ENCODE measurements at places on chromosomes 16 and 17. TPM values are rescaled to one million over a fixed set of nuclear protein-coding genes. Genes with fewer than 3 reads are reported as not detected.
A peak's percentile ranks its signal among the peaks of the same experiment; 100 is the strongest.

The LGALS9B gene
- not detected for total RNA-seq

DNA sequence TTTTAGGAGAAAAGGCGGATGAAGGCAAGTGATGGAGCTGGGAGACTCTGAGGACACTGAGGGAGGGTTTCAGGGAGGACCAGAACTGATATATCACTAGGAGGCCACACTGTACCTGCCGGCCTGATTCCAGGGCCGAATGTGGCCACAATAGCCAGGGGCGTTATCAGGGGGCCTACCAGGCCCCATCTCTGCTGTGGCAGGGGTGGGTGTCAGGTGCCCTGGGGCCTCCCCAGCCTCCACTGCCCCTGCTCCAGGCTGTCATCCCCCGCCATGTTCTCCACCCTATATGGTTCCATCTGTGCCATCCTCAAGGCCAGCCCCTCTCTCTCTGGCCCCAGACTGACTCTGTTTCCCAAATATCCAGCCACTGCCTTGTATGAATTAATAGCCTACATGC lies 246.5 kb downstream of the GSG1L start:
- no peaks in the 10 kb centered on the region for H3K4me1 ChIP-seq
- no peaks in the 10 kb centered on the region for H3K27me3 ChIP-seq
- no peak overlapping the region for H3K4me3 ChIP-seq
- H3K36me3 ChIP-seq: no peaks in the 10 kb centered on the region
- no peak for DNase-seq

The CBX4 gene
- total RNA-seq: 17.2 TPM

DNA sequence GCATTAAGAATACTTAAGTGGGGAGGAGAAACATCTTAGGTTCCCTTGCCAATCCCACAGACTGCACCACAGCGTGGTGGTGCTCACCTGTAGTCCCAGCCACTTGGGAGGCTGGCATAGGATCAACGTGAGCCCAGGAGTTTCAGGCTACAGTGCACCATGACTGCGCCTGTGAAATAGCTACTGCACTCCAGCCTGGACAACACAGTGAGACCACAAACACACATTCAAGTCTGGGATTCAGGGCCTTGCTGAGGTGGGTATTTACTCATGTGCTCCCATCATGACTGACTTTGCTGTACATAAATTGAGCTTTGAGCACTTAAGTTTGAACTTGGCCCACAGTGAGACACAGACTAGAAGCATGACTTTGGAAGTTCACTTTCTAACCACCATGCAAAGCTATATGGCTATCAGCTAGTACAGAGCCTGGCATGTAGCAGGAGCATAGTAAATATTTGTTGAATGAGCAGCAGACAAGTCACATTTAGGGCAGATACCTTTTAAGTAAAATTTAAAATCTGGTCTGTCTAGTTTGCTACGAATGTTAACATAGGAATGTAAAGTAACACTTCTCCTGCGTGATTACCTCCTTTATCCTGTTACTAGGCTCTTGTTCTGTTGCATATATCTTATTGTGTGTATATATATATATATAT lies 33.5 kb downstream of the CEP95 start:
- H3K4me1 ChIP-seq: no peaks in the 10 kb centered on the region
- peaks cover 28% of the 10 kb centered on the region for H3K36me3 ChIP-seq
- H3K4me3 ChIP-seq: no peak overlapping the region

DNA sequence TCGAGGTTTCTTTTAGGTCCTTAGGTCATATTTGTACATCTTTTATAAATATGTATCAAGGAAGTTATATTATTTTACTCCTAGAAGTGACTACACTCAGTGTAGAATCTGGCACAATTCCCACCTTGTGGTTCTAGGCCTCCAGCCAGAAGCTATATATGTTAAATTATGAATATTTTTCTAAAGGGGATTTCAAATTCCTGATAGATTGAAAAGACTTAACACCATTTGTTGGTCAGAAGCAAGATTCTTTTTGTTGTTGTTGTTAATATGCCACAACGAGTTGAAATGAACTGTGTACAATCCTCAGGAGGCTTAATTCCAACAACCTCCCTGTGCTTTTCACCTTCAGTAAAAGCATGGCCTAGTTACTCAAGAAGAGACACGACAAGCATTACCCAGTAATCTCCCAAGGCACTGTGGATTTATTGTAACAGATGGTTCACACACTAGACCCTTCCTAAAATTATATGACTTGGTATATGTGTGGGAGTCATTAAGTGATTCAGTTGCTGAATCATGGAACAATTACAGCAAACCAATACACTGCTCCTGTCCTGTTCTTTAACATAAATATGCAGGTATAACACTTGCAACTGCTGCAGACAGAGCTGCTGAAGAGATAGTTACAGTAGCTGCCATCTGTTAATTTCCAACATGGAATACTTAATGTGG lies 964.4 kb upstream of the GOT2 start:
- H3K4me1 ChIP-seq: no peaks in the 10 kb centered on the region
- no peak for DNase-seq
- H3K4me3 ChIP-seq: no peak overlapping the region
- H3K27me3 ChIP-seq: no peaks in the 10 kb centered on the region
- no peaks in the 10 kb centered on the region for H3K36me3 ChIP-seq

The KRTAP1-4 gene
- not detected for total RNA-seq

The ABI3 gene
- total RNA-seq: 4.6 TPM

DNA sequence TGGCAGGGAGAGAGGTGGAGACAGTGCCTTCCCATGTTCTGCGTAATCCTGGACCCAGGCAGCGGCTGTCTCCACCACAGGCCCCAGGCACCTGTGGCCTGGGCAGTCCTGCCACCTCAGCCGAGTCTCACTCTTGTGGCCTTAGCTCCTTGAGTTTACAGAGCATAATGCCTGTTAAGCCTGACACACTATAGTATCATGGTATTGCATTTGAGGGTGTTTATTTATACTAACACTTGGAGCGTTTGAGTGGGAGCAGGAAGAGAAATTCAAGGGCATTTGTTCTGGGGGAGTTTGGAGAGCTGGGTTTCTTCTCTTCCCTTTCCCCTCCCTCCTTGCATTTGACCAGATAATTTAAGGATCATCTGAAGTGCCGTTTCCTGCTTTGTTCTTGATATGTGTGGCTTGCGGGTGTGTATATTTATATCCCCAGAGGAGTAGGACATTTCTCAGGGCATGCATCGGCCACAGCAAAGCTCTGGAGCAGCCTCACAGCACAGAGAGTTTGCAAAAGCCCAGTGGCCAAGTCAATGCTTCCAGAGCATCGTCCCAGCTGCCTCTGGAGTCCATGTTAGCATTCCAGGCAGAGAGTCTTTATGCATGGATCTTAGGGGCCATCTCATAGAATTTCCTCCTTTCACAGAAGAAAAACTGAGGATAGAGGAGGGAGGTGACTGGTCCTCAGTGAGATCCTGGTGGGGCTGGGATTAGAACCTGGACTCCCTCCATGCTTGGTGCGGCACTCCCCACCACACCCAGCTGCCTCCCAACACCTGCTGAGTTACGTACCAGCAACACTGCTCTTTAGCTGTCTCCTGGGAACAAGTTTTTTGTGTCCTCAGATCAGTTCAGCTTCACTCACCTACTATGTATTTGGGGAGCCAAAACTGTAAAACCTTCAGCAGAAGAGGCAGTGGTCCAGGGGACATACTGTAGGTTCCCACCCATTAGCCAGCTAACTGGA lies 222.8 kb downstream of the CCDC182 start:
- H3K4me1 ChIP-seq: peaks cover 70% of the 10 kb centered on the region
- H3K36me3 ChIP-seq: no peaks in the 10 kb centered on the region
- DNase-seq: no peak
- no peak overlapping the region for H3K4me3 ChIP-seq

- no peak overlapping the region for H3K4me3 ChIP-seq
- DNase-seq: no peak
- no peak overlapping the region for H3K27ac ChIP-seq
- no peaks in the 10 kb centered on the region for H3K27me3 ChIP-seq
- H3K36me3 ChIP-seq: peaks cover 14% of the 10 kb centered on the region
Measured at GRCh38 chr16:72952811-72953271, 95.1 kb downstream of the ZFHX3 start.

GRCh38 chr16:86585821-86586611 lies 7.7 kb downstream of the FOXL1 start:
- no peak overlapping the region for H3K27ac ChIP-seq
- no peak for DNase-seq
- no peaks in the 10 kb centered on the region for H3K36me3 ChIP-seq
- no peaks in the 10 kb centered on the region for H3K4me1 ChIP-seq
- H3K4me3 ChIP-seq: no peak overlapping the region

DNA sequence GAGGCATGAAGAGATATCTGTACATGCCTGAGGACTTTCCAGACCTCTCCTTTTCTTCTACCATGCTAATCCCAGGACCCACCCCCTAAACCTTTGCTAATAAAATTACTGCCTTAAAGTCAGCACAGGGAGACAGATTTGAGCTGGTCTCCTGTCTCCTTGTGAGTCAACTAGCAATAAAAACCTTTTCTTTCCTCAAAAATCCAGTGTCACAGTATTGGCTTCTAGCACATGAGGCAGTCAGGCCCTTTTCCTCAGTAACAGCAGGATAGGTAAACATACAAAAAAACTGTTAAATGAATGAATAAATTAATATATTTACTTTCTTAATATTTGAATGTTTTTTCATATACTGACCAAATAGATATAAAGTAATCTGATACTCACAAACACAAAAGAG lies 41.3 kb downstream of the ABCA10 start:
- H3K4me1 ChIP-seq: no peaks in the 10 kb centered on the region
- no peak overlapping the region for H3K4me3 ChIP-seq
- H3K27ac ChIP-seq: no peak overlapping the region
- H3K27me3 ChIP-seq: no peaks in the 10 kb centered on the region
- no peak for DNase-seq

GRCh38 chr16:2919511-2920255 lies 8.0 kb downstream of the FLYWCH1 start:
- no peak overlapping the region for H3K4me3 ChIP-seq
- DNase-seq: peak; percentile 54
- no peaks in the 10 kb centered on the region for H3K27me3 ChIP-seq
- H3K4me1 ChIP-seq: peaks cover 15% of the 10 kb centered on the region

- H3K4me3 ChIP-seq: no peak overlapping the region
- H3K27ac ChIP-seq: peak overlapping the region; percentile 53
- H3K4me1 ChIP-seq: peaks cover 89% of the 10 kb centered on the region
Measured at GRCh38 chr16:67451061-67451703, 20.3 kb downstream of the HSD11B2 start.

The DNAH17 gene
- 0.67 TPM for total RNA-seq

- H3K4me3 ChIP-seq: no peak overlapping the region
- DNase-seq: no peak
- H3K36me3 ChIP-seq: no peaks in the 10 kb centered on the region
- no peaks in the 10 kb centered on the region for H3K27me3 ChIP-seq
- no peak overlapping the region for H3K27ac ChIP-seq
- peaks cover 75% of the 10 kb centered on the region for H3K4me1 ChIP-seq
Measured at GRCh38 chr17:29623283-29623647, 553 bp upstream of the CORO6 start.

GRCh38 chr17:70073310-70073709 lies 1.7 kb upstream of the KCNJ16 start:
- H3K4me3 ChIP-seq: no peak overlapping the region
- no peaks in the 10 kb centered on the region for H3K36me3 ChIP-seq
- H3K4me1 ChIP-seq: peaks cover 55% of the 10 kb centered on the region
- no peaks in the 10 kb centered on the region for H3K27me3 ChIP-seq

GRCh38 chr17:31202968-31203367 lies 94.1 kb downstream of the OMG start:
- H3K4me1 ChIP-seq: peaks cover 9% of the 10 kb centered on the region
- no peak overlapping the region for H3K4me3 ChIP-seq
- no peaks in the 10 kb centered on the region for H3K27me3 ChIP-seq
- peak; percentile 87 for DNase-seq
- peak overlapping the region; percentile 10 for H3K27ac ChIP-seq

GRCh38 chr16:67409631-67410030 lies 6.6 kb downstream of the ZDHHC1 start:
- no peaks in the 10 kb centered on the region for H3K36me3 ChIP-seq
- DNase-seq: no peak
- H3K4me3 ChIP-seq: no peak overlapping the region
- H3K27ac ChIP-seq: no peak overlapping the region
- peaks cover 21% of the 10 kb centered on the region for H3K4me1 ChIP-seq

GRCh38 chr17:51857052-51857597 lies 301.4 kb downstream of the CA10 start:
- peaks cover 7% of the 10 kb centered on the region for H3K4me1 ChIP-seq
- no peak overlapping the region for H3K27ac ChIP-seq
- no peak for DNase-seq
- H3K27me3 ChIP-seq: no peaks in the 10 kb centered on the region
- no peaks in the 10 kb centered on the region for H3K36me3 ChIP-seq

DNA sequence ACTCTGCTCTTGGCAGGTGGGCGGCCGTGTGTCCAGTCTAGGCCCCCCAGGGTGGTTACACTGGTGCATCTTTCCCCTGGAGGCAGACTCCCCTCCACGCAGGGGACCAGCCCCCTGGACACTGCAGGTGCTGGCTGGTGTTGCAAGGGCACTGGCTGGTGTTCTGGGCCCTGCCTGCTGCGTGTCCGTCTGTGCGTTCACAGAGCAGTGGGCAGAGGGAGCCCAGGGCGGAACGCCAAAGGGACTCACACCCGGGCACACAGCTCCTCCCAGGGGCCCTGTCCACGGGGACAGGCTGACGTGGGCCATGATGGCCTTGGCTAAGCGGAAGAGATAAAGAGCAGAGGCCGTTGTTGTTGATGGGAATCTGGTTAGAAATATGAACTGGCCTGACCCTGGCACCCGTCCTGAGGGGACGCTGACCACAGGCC lies 27.3 kb downstream of the ACSF3 start:
- H3K4me3 ChIP-seq: no peak overlapping the region
- no peak overlapping the region for H3K27ac ChIP-seq
- H3K27me3 ChIP-seq: no peaks in the 10 kb centered on the region
- no peak for DNase-seq

DNA sequence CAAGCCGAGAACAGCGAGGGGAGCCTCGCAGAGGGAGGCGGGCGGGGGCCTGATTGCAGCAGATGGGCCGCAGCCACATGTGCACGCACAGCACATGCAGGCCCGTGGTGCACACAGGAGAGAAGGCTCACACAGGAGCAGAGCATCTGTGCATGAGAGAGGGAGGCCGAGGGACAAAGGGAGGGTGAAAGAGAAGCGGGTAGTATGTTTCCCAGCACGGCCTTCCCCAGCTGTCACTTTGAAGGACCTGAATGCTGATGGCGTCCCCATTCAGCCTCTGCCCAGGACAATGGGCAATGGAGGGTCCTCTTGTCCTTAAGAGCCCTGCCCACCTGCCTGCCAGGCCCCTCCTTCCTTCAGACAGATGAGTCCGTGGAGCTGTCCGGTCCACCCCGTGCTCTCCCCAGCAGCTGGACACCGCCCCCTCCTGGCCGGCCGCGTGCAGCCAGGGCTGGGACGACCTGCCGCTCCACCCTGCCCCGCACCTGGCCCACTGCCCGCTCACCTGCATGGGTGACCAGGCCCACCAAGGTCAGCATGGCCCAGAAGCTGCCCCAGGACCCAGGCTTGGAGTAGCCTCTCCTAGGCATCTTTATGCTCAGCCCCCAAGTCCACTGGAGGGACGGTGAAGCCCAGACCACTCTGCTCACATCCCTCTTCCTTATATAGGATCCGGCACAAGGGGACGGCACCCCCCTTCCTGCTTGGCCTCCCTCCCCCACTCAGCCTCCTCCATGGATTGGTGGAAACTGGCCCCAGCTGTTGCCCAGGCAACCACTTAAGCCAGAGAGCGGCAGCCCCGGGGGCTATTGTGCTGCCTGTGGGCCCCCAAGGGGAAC lies at the start of gene BTBD17:
TSS of gene BTBD17 (minus strand) at position 639 of the 839 bp plus-strand sequence. CDS start at position 590, 49 bp downstream.
- no peaks in the 10 kb centered on the region for H3K27me3 ChIP-seq
- DNase-seq: peak; percentile 84
- H3K4me1 ChIP-seq: peaks cover 30% of the 10 kb centered on the region
- no peaks in the 10 kb centered on the region for H3K36me3 ChIP-seq

Measured in thyroid gland (tissue), 4 donors.